Cortex of kidney (tissue), 1 donor: ENCODE measurements at places on chromosomes 4 and X.

- DNase-seq = no peak
Measured at GRCh38 chr4:140523370-140523856, 555 bp upstream of the ELMOD2 start.

- no peak for DNase-seq
Measured at GRCh38 chrX:46185923-46186810, 359.1 kb downstream of the ZNF674 start.

DNA sequence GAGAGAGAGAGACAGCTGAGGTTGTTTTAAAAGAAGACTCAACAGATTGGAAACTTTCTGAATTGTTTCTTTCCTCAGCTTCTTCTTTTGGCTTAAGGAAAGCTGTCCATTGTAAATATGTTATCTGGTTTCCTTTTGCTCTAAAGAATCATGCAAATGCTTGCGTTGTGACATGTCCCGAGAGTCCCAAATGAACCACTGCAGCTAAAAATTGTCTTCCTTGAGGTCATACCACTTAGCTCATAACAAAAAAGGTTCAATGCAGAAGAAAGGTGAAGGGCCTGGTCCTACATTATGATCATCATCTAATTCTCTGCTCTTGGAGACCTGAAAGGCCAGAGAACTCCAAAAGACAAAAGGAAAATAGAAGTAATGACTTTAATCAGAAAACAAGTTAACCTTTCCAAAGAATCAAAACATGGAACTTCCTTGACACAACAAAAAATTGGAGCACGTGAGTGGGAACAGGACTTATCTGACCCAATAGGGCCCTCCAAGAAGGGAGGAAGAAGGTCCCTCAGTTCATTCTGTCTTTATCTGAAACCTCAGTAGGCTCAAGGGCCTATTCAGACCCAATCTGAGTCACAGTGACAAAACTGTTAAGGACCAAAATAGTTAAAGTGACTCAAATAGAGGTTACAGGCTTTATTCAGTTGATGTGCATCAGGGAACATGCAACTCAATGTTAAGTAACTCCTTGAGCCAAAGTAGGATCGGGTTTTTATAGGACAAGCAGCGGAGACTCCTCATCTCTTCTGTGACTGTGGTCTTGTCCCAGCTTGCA lies 14.7 kb upstream of the VSIG1 start:
- DNase-seq = no peak

GRCh38 chrX:48902135-48902534 lies 4.4 kb downstream of the PQBP1 start:
- DNase-seq = no peak

- no peak for DNase-seq
Measured at GRCh38 chr4:83894831-83895230, 358.9 kb downstream of the GPAT3 start.

- DNase-seq = no peak
Measured at GRCh38 chrX:16305187-16305586, 137.9 kb downstream of the MAGEB17 start.

GRCh38 chr4:120481756-120482155 lies 415.1 kb upstream of the MAD2L1 start:
- no peak for DNase-seq

GRCh38 chr4:3128058-3128457 lies 53.6 kb downstream of the HTT start:
- DNase-seq = no peak

GRCh38 chrX:111465669-111466068 lies 45.8 kb upstream of the SERTM2 start:
- DNase-seq = no peak

GRCh38 chr4:145097821-145098674 lies at the start of the genes ABCE1 and ANAPC10:
Gene ABCE1, plus strand, starts transcription at chr4:145098311. Its CDS starts 6,102 bp downstream, at chr4:145104413.
Gene ANAPC10, minus strand, starts transcription at chr4:145098196. Its CDS starts 2,097 bp downstream, at chr4:145096099.
- peak; percentile 22 for DNase-seq

- no peak for DNase-seq
Measured at GRCh38 chr4:137648531-137648930, 116.2 kb upstream of the PCDH18 start.

DNA sequence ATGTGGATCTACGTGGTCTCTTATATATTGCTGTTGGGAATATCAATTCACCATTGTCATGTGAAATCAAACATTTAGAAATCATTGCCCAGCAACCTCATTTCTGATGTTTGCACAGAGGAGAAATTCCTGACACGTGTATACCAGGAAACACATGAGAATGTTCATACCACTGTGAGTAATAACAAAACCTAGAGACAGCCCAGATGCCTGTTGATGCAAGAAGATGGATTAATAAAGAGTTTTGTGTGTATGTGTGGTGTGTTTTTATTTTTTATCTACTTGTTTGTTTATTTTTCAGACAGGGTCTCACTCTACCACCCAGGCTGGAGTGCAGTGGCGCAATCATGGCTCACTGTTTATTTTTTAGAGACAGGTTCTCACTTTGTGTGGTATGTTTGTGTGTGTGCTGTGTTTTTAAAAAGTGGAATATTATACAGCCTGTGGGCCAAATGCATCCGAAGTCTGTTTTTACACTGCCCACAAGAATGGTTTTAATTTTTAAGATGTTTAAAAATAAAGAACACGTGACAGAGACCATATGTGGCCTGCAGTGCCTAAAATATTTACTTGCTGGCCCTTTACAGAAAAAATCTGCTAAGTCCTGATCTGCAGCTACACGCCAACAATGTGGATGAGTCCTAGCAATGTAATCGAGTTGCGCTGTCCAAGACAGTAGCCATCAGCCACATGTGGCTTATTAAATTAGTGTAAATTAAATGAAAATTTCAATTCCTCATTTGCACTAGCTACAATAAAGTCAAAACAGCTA lies 39.2 kb downstream of the TXLNG start:
- DNase-seq = no peak

- no peak for DNase-seq
Measured at GRCh38 chrX:68827848-68828624, 785 bp upstream of the EFNB1 start.

GRCh38 chrX:153686711-153687110 lies 1.0 kb upstream of the SLC6A8 start:
- DNase-seq = no peak

- no peak for DNase-seq
Measured at GRCh38 chrX:132395026-132395425, 93.8 kb downstream of the MBNL3 start.

DNA sequence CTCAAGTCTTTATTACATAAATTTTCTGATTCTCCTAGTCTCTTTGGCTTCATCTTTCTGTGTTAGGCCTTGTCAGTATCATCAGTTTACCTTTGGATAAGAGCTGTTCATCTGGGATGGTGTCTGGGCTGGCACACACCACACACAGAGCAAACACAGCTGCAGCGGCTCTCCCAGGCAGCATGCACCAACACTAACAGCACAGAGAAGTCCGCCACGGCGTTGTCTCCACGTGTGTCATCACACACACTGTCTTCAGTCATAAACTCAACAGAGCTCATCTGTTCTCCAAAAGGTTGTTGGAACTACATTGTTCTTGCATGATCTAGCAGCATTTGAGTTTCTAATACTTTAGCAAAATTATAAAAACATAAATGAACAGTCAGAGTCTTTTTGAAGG lies 851.9 kb upstream of the FRG1 start:
- DNase-seq = no peak

GRCh38 chrX:125492439-125492838 lies 172.8 kb downstream of the TEX13C start:
- no peak for DNase-seq

GRCh38 chrX:1719270-1719669 lies 104.4 kb downstream of the ASMT start:
- no peak for DNase-seq

- no peak for DNase-seq
Measured at GRCh38 chr4:123380728-123381716, 15.6 kb upstream of the SPRY1 start.

- DNase-seq = no peak
Measured at GRCh38 chr4:166662266-166662843, 571.9 kb downstream of the SPOCK3 start.

GRCh38 chr4:5044341-5044740 lies 6.9 kb upstream of the STK32B start:
- DNase-seq = no peak

GRCh38 chr4:93761286-93761685 lies 67.3 kb upstream of the ATOH1 start:
- no peak for DNase-seq

DNA sequence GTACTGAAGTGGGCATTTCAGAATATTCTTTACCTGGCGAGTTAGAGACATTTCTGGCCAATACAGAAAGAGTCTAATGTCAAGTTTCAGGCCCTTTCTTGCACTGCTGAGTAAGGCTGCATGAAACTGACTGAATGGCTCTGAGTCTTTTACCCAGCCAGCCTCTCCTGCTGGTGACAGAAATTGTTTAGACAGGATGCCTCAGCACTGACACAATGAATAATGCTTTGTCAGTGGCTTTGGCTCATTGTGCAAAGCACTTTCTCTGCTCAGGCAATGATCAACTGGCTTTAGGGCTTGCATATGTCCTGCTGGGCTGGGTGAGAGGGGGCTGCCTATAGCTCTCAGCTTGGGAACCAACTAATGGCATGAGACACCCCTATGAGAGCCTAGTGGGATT lies 45.5 kb downstream of the CLNK start:
- DNase-seq = no peak

DNA sequence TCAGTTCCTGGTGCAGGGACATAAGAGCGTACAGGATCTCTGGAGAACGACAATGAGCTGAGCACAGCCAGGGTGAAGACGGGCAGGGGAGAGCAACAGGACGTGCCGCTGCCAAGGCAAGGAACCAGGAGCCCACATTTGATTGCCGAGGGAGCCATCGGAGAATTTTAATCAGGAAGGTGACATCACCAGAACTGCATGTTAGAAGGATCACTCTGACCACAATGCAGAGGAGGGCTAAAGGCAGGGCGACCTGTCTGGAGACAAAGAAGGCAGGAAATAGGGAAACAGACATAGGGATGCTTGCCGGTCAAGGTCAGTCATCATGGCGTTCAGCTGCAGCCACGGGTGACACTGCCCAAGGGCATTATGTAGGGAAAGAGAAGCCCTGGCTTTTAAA lies 81.4 kb downstream of the RBM47 start:
- no peak for DNase-seq

- DNase-seq = no peak
Measured at GRCh38 chr4:85734424-85734831, 259.5 kb downstream of the ARHGAP24 start.

- no peak for DNase-seq
Measured at GRCh38 chrX:42384956-42385355, 393.0 kb downstream of the PPP1R2C start.

GRCh38 chr4:177108708-177109107 lies 201.0 kb upstream of the NEIL3 start:
- DNase-seq = no peak

GRCh38 chrX:133968109-133968508 lies 17.3 kb downstream of the GPC3 start:
- no peak for DNase-seq

GRCh38 chr4:147610686-147611085 lies 6.5 kb upstream of the TMEM184C start:
- DNase-seq = no peak

GRCh38 chr4:52889778-52890520 lies 27.8 kb downstream of the RASL11B start:
- no peak for DNase-seq

DNA sequence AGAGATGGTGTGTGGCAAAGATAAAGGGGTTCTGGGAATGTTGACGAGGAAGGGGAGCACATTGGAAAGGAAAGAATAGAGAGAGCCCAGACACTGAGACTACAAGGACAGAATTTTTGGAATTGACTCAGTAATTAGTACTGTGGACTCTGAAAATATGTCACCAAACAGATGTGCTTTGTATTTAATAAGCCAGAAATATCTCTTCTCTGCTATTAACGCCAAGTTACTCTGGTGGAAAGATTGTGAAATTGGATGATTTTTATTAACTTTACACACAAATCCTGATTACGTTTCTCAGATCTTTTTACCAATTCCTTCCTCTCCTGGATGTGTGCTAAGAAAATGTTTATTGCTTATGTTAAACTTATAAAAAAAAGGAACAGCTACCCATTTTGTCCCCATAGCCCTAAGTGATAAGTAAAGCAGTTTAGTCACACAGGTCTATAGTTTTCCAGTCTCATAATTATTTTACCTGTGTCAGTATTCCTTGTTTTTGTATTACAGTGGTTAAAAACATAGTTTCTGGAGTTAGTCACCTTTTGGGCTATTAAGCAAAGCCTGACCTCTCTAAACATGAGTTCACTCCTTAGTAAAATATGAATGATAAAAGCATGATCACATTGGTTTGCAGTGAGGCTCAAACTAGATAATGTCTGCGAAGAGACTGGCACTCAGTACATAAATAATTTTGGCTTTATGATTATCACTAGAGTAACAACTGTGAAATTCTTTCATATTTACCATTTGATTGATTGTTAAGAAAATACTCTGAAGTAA lies 1068.3 kb downstream of the STIM2 start:
- DNase-seq = no peak

- DNase-seq = no peak
Measured at GRCh38 chr4:118557298-118557851, 127.8 kb upstream of the METTL14 start.

GRCh38 chr4:15958562-15958961 lies 4.4 kb downstream of the FGFBP2 start:
- no peak for DNase-seq

- DNase-seq = no peak
Measured at GRCh38 chrX:27591938-27592337, 1.8 kb downstream of the DCAF8L2 start.

GRCh38 chrX:47560179-47560933 lies 649 bp upstream of the ARAF start:
- DNase-seq = no peak

- no peak for DNase-seq
Measured at GRCh38 chr4:82215800-82216199, 158.0 kb downstream of the HNRNPD start.

DNA sequence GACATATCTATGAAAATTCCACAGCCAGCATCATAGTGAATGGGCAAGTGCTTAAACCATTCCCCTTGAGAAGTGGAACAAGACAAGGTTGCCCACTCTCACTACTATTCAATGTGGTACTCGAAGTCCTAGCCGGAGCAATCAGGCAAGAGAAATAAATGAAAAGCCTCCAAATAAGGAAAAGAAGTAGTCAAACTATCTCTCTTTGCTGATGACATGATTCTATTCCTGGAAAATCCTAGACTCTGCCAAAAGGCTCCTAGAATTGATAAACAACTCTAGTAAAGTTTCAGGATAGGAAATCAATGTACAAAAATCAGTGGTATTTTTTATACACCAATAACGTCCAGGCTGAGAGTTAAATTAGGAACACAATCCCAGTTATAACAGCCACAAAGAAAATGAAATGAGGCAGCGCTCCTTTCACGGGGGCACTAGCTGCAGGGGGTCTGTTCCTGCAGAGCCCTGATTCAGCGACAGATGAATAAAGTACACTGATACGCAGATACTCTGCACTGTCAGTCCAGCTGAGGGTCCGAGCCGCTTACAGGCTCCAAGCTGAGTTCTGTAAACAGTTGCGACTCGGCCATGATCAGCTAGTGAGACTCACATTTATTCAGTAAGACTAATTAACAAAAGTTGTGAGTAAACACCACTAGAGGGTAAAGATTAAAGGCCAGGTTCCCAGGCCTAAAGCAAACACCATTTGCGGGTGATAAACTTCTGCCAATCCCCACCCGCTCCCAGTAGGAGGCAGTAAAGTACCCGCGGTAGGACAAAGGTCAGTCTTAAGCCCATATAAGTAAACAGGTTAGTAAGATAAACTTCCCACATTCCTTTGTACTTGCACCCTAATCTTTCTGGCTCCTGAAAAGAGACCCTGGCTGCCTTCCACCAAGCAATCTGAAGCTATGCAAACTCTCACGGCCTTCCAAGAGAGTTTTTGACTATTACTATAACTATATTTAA lies 290.6 kb upstream of the GRID2 start:
- no peak for DNase-seq

GRCh38 chrX:43314525-43314924 lies 341.6 kb upstream of the MAOA start:
- DNase-seq = no peak
